ENCODE measurements at places on chromosomes 5 and 9.

GRCh38 chr5:51242456-51242855 lies 140.8 kb upstream of the ISL1 start:
- H3K4me1 ChIP-seq: no peaks in the 10 kb centered on the region
- DNase-seq: no peak

GRCh38 chr5:133240425-133241091 lies 188.7 kb downstream of the HSPA4 start:
- no peak overlapping the region for H3K4me3 ChIP-seq
- no peaks in the 10 kb centered on the region for H3K36me3 ChIP-seq
- H3K27ac ChIP-seq: no peak overlapping the region
- DNase-seq: no peak
- peaks cover 14% of the 10 kb centered on the region for H3K27me3 ChIP-seq

DNA sequence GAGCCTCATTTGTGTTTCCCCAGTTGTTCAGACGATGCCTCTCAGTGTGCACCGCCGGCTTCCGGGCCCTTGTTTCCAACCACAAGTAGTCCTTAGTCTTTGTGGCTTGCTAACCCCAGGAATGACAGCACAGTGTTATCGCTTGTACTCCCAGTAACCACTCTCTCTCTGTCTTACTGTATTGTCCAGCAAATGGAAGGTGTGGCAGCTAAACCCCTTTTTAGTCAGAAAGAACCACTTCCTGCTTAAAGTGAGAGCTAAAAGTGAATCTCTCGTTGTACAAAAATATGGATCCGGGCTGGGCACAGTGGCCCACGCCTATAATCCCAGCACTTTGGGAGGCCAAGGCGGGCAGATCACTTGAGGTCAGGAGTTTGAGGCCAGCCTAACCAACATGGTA lies 61.3 kb downstream of the ENC1 start:
- H3K27me3 ChIP-seq: no peaks in the 10 kb centered on the region
- H3K4me3 ChIP-seq: peak overlapping the region; percentile 66
- peak overlapping the region; percentile 95 for H3K27ac ChIP-seq
- H3K36me3 ChIP-seq: no peaks in the 10 kb centered on the region
- H3K4me1 ChIP-seq: peaks cover 31% of the 10 kb centered on the region

GRCh38 chr9:17528859-17529258 lies 50.0 kb upstream of the SH3GL2 start:
- H3K27ac ChIP-seq: no peak overlapping the region
- peaks cover 5% of the 10 kb centered on the region for H3K27me3 ChIP-seq
- DNase-seq: no peak
- H3K36me3 ChIP-seq: no peaks in the 10 kb centered on the region
- no peaks in the 10 kb centered on the region for H3K4me1 ChIP-seq

DNA sequence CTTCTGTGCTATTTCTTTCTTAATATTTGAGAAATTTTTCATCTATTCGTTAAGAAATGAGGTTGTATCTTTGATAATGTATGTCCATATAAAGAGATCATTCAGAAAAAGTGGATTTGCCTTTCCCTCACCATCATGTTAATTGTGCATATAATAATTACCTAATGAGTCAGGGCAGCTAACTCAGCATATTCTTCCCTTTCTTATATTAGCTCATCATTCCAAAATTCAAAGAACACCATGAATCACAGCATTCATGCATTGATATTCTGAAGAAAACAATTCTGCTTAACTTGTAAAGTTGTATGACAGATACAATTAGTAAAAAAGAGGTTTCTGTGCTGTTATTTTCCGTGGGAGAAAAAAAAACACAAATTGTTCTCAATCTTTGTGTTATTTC lies 630.6 kb downstream of the TLE1 start:
- no peak overlapping the region for H3K27ac ChIP-seq
- H3K36me3 ChIP-seq: no peaks in the 10 kb centered on the region
- no peaks in the 10 kb centered on the region for H3K4me1 ChIP-seq
- no peak for DNase-seq
- no peaks in the 10 kb centered on the region for H3K27me3 ChIP-seq

Data from T-helper 17 cell (primary cell).